ENCODE measurements at places on chromosomes 5 and 9.

GRCh38 chr9:107614765-107615164, 125.2 kb upstream of the KLF4 start:
- no peak for DNase-seq

- no peak for DNase-seq
Observed at GRCh38 chr5:117201001-117201400, 626.4 kb upstream of the SEMA6A start.

DNA sequence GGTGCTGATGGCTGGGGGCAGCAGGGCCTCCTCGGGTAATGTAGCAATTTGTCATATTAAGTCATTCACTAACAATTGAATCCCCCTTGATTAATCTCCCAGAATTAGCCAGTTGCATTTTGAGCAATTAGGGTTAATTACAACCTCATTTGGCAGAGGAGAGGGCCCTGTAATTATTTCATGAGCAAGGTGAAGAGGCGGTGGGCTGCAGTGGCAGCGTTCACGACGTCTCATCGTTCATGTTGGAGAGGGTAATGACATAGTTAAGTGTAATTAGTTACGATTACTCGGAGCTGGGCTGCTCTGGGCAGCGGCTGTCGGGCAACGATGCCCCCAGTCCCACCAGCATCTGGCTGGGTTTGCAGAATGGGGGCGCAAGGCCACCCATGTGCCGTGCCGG, 46.0 kb downstream of the NEK6 start:
- no peak for DNase-seq

DNA sequence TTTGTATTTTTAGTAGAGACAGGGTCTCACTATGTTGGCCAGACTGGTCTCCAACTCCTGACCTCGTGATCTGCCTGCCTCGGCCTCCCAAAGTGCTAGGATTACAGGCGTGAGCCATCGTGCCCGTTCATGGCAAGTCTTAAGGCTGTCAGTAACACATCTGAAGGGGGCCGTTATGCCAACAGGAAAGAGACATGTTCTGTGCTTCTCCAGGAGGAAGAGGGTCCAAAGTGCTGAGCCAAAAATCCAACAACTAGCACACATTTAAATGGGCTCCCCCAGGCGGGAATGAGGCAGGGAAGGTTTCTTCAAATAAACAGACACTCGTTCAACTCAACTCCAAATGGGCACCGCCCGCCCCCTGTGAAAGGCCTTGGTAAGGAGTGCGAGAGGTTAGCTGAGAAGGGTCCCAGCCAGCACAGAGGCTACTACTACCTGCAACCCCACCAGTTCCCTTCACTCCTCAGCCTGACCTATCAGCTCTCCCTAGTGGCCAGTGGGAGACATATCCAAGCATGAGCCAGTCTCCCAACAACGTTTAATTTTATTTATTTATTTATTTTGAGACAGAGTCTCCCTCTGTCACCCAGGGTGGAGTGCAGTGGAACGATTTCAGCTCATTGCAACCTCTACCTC, 84.1 kb upstream of the DMRT1 start:
- no peak for DNase-seq

DNA sequence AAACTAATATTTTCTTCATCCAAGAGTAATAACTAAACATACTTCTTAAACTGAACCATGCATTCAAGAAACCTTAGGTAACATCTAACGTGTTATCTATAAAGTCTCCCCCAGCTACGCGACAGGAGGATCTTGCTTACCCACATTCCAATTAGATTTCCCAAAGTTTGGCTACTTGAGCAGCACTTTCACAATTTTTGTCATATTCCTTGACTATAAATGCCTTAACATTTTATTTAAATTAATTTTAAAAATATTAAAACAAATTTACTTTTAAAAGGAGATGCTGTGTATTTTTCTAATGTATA, 25.3 kb upstream of the IFNE start:
- DNase-seq: no peak

GRCh38 chr5:55636683-55637082, 75.4 kb downstream of the SLC38A9 start:
- no peak for DNase-seq

DNA sequence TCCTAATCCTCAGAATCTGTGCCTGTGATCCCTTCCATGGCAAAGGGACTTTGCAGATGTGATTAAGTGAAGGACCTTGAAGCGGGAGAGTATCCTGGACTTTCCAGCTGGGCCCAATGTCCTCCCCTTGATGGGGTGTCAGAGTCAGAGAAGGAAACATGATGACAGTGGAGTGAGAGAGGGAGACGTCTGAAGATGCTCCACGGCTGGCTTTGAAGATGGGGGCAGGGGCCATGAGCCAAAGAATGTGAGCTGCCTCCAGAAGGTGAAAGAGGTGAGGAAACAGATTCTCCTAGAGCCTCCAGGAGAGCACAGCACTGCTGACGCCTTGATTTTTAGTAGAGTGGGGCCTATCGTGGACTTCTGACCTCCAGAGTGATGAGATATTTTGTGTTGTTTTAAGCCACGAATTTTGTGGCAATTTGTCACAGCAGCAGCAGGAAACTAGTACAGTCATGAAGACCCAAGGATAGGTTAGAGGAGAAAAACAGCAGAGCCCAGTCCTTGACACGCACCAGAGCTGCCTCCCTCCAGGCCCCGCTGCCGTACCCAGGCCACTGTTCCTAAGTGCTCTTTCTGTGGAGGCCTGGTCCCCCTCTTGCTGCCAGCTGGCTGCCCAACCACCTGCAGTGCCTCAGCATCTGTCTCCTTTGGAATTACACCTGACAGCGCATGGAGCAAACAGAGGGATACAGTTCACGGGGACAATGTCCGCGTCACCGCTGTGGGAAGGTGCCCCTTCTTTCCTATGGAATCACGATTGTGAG, 78.1 kb downstream of the MACROH2A1 start:
- no peak for DNase-seq

GRCh38 chr5:86866036-86866435, 248.3 kb downstream of the COX7C start:
- no peak for DNase-seq

DNA sequence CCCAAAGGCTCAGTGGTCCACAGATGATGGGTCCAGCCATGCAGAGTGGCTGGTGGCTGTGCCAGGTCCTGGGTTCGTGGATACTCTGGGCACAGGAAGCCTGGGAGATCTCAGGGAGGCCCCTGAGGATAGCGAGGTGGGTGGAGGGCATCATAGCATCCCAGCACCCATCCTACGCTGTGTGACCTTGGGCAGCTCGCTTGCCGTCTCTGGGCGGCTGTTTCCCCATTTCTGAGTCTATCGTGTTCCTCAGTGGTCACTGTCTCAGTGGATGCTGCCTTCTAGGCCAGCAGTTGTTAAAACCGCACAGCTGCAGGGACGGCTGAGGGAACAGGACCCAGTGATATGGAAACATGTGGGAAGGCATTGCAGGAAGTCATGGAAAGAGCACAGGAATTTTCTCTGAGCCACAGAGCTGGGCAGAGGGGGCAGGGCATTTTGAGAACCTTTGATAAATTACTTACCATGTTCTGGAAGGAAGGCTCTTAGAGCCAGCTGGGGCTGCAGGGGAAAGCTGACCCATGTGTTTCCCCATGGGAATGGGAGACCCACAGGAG, 86.4 kb upstream of the COL5A1 start:
- DNase-seq: no peak

- no peak for DNase-seq
Observed at GRCh38 chr5:35136386-35136785, 88.6 kb upstream of the AGXT2 start.

GRCh38 chr9:124220946-124221451, 36.8 kb upstream of the NEK6 start:
- DNase-seq: no peak

GRCh38 chr5:149802008-149802680, 72.0 kb downstream of the PPARGC1B start:
- DNase-seq: no peak

DNA sequence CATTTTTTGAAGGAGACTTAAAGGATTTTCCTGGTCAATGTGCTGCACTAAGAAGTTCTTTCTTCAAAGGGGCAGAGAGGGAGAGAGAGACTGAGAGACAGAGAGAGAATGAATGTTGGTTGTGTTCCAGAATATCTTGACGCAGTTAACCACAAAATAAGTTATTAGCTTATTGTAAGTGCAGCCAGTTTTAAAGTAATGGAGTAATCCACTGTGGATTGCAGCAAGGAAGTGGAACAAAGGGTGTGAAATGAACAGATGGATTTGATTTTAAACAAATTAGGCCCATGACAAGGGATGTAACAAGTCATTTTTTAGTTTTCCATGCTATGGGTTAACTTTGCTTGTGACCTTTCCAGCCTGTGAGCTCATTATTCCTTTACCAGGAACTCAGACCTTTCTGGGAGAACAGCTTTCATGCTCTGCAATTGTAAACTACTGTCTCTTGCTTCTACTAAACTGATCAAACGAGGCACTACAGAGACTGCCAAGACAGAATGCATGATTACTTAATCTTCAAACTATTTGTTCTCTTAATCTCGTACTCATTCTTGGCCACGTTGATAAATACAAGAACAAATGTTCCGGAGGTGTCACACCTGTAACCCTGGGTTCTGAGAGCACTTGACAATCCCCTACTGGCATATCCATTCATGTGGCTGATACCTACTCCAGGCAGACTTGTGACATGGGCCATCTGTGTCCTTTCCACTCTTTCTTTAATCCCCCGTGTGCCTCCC, 131.1 kb downstream of the TLE1 start:
- no peak for DNase-seq

- DNase-seq: no peak
Observed at GRCh38 chr5:111927191-111927590, 170.2 kb upstream of the NREP start.

DNA sequence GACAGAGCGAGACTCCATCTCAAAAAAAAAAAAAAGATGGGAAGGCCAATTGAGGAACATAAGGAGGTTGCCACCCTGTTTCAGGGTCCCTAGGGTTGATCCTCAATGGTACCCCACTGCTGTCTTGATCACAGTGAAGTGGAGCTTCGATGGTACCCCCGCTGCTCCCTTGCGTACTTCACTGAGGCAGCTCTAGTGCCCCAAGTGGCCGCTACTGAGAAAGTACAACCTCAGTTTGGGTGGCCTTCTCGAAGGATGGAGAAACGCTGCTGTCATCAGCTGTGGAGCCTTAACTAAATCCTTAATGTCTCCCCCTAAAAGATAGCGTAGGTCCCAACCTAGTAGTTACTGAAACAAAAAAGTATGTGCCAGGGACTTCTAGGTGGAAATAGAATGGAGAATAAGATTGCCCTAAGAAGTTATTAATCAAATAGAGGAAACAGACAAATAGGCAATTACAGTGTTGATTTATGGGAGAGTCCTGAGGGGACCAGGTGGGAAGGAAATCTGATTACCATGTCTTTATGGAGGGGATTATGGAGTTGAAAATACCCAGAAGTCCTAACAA, 6.3 kb downstream of the TESK1 start:
- peak; percentile 24 for DNase-seq

DNA sequence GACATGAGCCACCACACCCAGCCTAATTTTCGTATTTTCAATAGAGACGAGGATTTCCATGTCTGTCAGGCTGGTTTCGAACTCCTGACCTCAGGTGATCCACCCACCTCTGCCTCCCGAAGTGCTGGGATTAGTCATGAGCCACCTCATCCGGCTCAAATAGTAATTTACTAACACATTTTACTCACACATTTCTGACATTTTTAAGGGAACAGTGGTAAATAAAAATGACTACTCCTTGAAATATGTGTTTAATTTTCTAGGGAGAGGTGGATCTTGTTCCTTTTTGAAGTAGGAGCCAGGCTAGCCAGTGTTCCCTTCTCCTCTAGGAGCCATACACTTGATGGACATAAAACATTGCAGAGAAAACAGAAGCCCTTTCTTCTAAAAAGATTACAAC, 55.2 kb upstream of the ERBIN start:
- DNase-seq: no peak

DNA sequence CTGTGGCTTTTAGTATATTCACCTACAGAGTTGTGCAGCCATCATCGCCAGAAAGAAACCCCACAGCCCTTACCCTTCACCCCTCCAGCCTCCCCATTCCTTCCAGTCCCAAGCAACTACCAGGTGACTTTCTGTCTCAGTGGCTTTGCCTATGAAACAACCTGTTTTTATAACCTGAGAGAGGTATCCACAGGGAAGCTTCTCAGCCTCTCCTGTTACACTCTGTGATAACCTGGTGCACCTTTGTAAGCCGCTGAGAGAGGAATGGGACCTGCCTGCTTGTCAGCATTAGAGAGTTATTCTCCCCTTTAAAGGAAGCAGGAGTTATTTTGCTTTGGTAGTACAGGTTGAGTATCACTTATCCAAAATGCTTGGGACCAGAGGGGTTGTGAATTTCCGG, 93.6 kb downstream of the TRIO start:
- DNase-seq: no peak

GRCh38 chr9:106035806-106036205, 341.5 kb downstream of the TMEM38B start:
- DNase-seq: no peak

GRCh38 chr9:105459336-105459735, 11.5 kb downstream of the FSD1L start:
- DNase-seq: no peak

DNA sequence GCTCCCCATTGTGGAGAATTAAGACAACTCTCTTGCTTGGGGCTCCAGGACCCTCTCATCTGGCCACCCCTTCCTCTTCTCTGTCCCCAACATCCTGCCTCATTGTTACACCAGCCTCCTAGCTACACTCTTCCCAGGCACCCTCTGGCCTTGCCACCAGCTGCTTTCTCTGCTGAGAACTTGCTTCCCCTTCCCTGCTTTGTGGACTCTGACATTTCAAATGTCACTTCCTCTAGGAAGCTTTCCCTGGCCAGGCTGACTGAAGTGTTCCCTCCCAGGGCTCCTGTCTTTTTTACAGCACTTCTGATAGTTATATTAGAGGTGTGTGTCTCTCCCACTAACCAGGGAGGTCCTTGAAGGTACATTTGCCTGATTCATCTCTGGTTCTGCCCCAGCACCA, 194.0 kb upstream of the KLF4 start:
- no peak for DNase-seq

- DNase-seq: no peak
Observed at GRCh38 chr9:89850153-89850552, 245.3 kb downstream of the GADD45G start.

DNA sequence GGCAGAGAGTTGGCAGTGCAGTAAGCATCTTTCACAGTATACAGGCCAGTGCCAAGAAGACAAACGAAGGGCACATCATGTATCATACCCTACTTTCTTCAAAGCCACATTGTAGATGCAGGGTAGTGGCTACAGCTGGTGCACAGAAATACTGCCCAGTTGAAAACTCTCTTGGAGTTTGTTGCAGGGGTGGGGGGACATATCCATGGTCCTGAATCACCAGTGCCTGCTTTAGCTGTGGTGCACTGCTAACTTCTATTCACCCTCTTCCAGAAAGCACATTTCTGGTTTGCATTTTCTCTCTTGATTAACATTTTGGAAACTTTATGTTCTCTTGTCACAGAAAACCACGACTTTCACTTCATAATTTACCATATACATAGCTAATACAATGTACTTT, 196.6 kb downstream of the PAPPA start:
- DNase-seq: no peak
